Omental fat pad (tissue), 4 donors: ENCODE measurements at places on chromosomes 1 and 21. TPM values are rescaled to one million over a fixed set of nuclear protein-coding genes. Genes with fewer than 3 reads are reported as not detected.

The OR6K3 gene
- total RNA-seq: not detected

The ACTN2 gene
- total RNA-seq: 1.2 TPM

The BMP8B gene
- total RNA-seq: 0.38 TPM

The FCGR1A gene
- 8.7 TPM for total RNA-seq

The ASH1L gene
- total RNA-seq: 72.2 TPM

The DENND2D gene
- total RNA-seq: 19.5 TPM

The GSTM5 gene
- total RNA-seq: 4.9 TPM

The LCE3D gene
- not detected for total RNA-seq

The QSOX1 gene
- 130 TPM for total RNA-seq

The CLCA4 gene
- not detected for total RNA-seq

The FAM72D gene
- total RNA-seq: 0.24 TPM

The TMEM201 gene
- total RNA-seq: 13.1 TPM

The SVBP gene
- 15.4 TPM for total RNA-seq

The SLC6A17 gene
- total RNA-seq: 0.19 TPM

The ZNF593OS gene
- total RNA-seq: not detected

The FAAH gene
- total RNA-seq: 28.9 TPM

The RBP7 gene
- total RNA-seq: 96.8 TPM

The AXDND1 gene
- total RNA-seq: 0.28 TPM

The RIMS3 gene
- total RNA-seq: 1.6 TPM
